T-helper 9 cell (primary cell): ENCODE measurements at places on chromosomes 12 and 14.
A peak's percentile ranks its signal among the peaks of the same experiment; 100 is the strongest.

DNA sequence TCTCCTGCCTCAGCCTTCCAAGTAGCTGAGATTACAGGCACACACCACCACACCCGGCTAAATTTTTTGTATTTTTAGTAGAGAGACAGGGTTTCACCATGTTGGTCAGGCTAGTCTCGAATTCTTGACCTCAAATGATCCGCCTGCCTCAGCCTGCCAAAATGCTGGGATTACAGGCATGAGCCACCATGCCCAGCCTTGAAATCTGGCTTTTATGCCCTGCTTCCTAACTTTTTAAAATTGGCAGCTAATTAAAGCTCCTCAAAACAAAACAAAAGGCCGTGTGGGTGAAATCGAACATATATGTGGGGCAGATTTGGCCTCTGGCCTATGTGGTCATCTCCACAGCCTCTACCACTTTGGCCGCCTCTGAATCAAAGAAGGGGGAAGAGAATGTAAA is 37.9 kb downstream of the KCTD10 start:
- DNase-seq, result no peak

DNA sequence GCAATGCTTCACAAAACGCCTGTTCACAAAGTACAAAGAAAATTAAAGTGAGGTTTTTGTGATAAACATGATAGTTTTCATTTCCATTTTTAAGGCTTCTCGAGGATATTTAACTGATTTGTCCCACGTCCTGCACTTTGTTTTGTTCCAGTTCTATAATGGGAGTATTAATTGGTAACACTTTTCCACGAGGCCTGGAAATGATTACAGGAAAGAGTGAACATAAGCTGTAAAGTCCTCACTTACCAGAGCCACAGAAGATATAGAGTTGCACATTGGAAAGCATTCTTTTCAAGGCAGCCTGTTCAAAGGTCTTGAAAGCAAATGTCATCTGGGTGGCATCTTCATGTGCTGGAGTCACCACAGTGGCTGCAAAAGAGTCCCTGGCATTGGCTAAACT is 1236.6 kb downstream of the BCL11B start:
- DNase-seq, result no peak

DNA sequence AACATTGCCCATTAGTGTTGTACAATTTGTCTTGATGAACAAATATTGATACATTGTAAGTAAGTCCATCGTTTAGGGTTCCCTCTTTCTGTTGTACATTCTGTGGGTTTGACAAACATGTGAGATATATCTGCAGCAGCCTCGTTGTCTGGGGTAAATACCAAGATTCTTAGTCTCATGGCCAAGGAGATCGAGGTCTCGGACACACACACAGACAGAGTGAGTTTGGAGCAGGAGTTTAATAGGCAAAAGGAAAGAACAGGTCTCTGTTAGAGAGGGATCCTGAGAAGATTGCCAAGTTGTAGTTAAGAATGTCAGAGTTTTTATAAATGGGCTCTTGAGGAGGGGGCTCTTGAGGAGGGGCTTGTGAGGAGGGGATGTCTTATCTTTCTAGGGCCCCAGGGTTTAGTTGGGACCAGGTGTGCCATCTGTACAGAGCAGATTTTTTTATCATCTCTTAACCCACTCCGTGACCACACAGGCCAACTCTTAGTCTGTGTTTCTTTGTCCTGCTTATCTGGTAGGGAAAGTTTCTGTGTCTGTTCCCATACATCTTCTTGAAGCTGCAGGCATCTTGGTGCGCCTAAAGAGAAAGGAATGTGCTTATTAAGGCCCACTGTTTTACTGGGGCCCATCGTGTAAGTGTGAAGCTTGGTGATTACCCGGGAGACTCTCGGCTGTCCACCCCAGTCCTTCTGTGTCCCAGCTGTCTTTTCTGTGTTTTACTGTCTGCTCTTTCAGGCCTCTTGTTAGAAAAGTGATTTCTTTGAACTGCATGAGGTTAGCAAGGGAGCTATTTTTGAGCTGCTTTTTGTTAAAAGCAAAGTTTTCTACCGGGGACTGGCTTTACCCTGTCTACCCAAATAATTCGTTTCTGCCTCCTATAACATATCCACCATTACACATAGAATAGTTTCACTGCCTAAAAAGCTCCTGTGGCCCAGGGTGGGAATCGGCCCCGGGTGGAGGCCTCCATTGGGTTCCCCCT is 22.4 kb upstream of the CLEC2D start:
- no peak for DNase-seq

DNA sequence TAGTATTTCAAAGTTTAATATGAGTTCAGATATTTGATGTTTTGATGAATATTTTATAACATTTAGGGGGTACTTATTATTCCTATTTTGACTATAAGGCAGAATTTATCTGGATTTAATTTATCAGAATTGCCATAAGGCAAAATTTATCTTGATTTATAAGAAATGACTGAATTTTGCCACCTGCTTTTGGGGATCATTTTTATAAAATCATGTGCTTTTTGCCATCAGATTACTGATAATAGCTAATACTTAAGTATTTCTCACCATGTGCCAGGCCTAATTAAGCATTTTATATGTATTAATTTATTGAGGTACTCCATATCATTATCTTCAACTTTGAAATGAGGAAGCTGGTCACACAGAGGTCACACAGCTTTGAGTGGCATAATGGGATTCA is 423.7 kb downstream of the PRKD1 start:
- DNase-seq, result no peak

- no peak for DNase-seq
These were observed 199.4 kb upstream of the RTL1 start for GRCh38 chr14:101102875-101103274.

- DNase-seq, result no peak
These were observed 31.5 kb upstream of the NUAK1 start for GRCh38 chr12:106170285-106170684.

DNA sequence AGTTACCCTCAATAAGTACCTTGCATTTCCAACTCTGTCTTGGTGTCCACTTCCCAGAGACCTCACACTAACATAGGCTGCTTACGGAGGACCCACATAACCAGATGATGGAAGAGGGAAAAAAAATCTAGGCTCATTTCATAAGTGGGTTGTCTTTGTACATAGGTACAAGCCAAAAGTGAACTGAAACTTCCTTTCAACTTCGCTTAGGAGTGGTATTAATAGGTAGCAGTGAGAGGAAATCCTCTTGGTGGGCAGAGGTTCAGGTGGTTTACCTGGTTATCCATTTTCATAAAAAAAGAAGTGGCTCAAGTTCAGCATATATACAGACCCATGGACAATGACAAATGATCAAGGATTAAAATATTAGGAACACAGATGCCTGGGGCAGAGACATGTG is 35.8 kb upstream of the RNU6-7 start:
- DNase-seq, result no peak

DNA sequence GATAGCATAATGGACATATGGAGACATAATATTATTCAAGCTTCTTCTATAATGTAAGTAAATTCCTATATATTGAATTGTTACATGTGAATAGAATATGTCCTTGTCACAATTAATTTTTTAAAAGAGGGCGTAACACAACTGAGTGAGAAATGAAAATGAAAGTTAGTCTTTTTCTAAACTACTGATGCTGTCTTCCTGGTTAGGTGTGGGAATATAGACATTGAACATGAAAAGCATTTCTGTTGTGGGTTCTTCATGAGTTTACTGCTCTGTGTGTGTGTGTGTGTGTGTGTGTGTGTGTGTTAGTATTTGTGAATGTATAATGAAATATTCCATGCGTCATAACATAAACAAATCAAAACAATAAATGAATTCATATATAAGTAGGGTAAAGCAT is 40.5 kb upstream of the RTL1 start:
- DNase-seq, result no peak

- DNase-seq, result peak; percentile 79
These were observed at the start of gene CACNB3 for GRCh38 chr12:48817873-48818830. CACNB3 (plus strand) TSS chr12:48818496; CDS start chr12:48818930, 434 bp downstream.

DNA sequence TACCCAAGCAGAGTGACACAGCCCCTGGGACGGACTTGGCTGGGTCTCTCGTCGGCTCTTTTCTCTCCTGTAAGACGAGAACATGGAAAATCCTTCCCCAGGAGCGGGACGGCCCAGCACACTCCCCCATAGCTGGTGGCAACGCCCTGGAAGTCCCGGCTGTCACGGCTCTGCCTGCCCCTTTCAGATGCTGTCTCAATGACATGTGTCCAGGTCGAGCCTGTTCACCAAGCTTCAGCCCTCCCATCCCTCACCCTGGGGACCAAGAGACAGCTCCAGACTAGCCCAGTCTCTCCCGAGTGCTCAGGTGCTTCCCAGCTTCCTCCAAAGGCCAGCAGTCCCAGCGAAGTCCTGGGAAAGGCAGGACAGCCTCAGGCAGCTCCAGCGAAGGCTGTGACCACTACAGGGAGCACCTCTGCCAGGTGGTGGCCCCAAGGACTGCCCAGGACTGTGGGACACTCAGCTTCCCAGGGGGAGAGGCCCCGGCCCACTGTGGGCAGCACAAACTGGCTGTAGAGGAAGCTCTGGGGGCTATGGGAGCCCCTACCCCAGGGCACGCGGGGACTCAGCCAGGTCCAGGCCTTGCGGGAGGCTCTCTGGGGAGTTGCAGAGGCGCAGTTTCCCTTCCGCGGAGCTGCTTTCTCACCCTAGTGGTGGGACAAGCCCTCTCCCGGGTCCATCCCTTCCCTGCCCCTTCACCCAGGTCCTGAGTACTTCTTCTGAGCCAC is 33.6 kb downstream of the TNFAIP2 start:
- DNase-seq, result no peak

- no peak for DNase-seq
These were observed 95.3 kb downstream of the FGD4 start for GRCh38 chr12:32494656-32495055.

DNA sequence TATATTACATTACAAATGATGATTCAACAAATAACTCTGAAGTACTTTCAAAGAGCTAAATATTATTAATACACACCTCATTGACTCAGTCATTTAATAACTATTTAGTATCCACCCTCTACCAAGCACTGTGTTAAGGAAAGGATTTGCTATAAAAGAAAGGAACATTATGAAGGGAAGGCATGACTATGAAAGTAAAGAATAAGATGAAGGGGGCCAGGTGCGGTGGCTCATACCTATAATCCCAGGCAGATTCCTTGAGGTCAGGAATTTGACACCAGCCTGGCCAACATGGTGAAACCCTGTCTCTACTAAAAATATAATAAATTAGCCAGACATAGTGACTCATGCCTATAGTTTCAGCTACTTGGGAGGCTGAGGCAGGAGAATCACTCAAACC is 107.9 kb downstream of the PLCZ1 start:
- no peak for DNase-seq
